Activated CD4-positive, alpha-beta T cell treated with anti-CD3 and anti-CD28 coated beads, Interleukin-2, amount 10 ng/mL, durations not matched to agents 7 days and 5 days (primary cell): ENCODE measurements at places on chromosomes 16 and 17.

- DNase-seq, result no peak
These were observed 9.2 kb upstream of the WFIKKN1 start for GRCh38 chr16:621526-622105.

DNA sequence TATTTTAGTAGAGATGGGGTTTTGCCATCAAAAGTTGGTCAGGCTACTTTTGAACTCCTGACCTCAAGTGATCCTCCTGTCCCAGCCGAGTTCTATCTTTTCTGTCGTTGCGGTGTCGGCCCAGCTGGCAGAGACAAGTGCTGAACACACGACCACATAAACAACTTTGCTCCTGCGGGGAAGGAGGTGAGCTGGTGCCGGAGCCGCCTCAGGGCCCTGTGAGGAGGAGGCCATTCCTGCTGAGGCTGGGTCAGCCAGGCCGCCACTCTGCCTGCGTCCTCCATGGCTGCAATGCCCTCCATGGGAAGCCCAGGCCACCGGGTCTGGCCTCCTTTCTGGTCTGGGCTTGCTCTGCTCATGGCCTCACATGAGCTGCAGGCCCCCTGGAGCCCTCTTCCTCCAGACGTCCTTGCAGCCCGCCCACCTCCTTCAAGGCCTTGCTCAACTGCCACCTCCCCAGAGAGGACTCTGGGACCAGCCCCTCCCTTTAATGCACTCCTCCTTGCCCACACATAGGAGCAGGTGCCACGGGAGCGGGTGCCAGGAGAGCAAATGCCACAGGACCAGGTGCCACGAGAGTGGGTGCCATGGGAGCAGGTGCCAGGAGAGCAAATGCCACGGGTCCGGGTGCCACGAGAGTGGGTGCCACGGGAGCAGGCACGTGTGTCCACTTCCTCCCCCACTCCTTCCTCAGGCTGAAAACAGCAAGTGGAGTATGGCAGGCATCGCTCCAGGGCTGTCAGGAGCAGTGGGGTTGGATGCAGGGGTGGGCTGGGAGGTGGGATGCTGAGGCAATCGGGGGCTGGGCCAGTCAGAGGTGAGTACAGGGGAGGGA is 28.4 kb upstream of the CBFA2T3 start:
- DNase-seq, result no peak

GRCh38 chr16:74463888-74464287 is 42.6 kb upstream of the CLEC18B start:
- no peak for DNase-seq

- no peak for DNase-seq
These were observed 7.2 kb downstream of the PLA2G15 start for GRCh38 chr16:68252383-68252782.

DNA sequence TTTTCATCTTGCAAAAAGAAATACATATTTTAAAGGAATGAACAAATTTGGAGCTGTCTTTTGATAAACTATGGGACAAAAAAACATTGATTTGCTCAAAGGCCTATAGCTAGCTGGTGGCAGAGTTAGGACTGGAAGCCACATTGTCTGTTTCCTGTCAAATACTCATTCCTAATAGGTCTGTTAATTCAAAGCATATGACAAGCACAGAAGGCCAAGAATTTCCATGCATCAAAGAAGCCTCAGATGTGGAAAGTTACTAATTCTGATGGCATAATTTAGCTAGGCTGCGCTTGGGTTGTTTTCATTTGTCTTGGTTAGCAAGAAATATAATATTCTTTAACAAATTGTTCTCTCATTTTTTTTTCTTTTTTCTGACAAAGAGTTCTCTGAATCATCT is 98.0 kb downstream of the CDK5R1 start:
- no peak for DNase-seq

DNA sequence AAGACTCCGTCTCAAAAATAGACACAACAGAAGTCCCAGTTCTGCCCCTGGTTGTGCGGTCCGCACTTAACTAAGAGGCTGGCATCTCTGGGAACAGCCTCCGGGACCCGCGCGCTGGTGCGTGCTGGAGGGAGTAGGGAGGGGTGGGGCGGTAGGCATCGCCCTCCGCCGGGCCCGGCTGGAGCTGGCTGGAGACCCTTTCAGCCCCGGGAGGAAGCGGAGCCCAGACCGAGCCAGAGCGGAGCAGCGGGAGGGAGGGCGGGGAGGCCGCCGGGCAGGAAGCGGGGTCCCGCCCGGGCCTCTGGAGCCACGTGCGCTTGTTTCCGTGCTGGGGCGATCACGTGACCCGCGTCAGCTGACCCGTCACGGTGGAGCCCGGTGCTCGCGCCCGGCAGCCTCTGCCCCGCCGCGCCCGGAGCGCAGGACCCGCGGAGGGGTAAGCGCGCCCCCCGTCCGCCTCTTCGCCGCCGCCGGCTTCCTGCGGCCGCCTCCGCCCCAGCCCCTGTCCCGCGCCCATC is at the start of gene WDR81:
Gene WDR81, plus strand, starts transcription at position 354 of the 518 bp plus-strand sequence. CDS start 256 bp downstream, outside the sequence.
- DNase-seq, result peak; percentile 91

DNA sequence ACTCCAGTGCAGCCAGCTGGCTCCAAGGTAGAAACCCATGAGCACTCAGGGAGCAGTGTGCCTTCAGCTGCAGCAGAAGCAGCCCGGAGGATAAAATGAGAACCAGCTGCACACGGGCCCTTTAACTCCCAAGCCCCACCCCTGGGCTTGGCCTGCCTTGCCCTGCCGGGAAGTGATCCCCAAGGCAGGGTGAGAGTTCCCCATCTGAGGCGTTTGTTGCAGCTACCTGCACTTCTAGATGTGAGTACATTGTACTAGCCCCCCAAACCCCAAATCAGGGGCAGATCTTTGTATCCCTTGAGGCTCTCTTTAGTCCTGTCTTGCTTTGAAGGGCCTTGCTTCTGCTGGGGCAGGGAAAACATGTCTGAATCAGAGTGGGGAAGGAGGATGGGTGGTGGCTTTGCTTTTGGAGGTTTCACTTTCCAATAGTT is at the start of gene MVP:
Gene MVP, plus strand, starts transcription at position 192 of the 431 bp plus-strand sequence. CDS start 10,088 bp downstream, outside the sequence.
- peak; percentile 68 for DNase-seq

- DNase-seq, result no peak
These were observed 11.9 kb upstream of the PVALEF start for GRCh38 chr17:81153340-81153803.

GRCh38 chr16:943971-944370 is 26.8 kb downstream of the LMF1 start:
- DNase-seq, result no peak

- DNase-seq, result no peak
These were observed 80.2 kb upstream of the COX10 start for GRCh38 chr17:13989138-13989537.

DNA sequence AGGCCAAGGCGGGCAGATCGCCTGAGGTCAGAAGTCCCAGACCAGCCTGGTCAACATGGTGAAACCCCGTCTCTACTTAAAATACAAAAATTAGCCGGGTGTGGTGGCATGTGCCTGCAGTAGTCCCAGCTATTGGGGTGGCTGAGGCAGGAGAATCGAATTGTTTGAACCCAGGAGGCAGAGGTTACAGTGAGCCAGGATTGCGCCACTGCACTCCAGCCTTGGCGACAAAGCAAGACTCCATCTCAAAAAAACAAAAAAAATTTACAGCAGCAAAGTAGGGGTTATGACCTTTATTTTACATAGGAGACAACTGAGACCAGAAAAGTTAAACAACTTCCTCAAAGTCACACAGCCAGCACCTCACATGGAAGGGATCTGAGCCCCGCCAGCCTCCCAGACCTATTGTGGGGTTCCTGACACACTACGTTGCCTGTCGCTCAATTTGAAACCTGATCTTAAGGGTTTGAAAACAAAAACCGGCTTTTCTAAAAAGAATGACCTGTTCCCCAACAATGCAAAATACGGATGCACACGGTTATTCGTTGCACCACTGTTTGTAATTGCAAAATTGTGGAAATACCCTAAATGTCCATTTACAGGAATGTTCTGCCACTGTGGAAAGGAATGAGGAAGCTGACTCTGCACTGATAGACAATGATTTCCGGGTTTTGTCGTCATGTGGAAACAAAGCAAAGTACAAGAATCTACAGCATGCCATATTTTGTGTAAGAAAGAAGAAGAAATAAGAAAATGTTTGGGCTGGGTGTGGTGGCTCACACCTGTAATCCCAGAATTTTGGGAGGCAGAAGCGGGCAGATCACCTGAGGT is 77.2 kb downstream of the CNGB1 start:
- no peak for DNase-seq

GRCh38 chr16:47984669-47985068 is 171.1 kb downstream of the ABCC12 start:
- no peak for DNase-seq

- DNase-seq, result no peak
These were observed 29.8 kb upstream of the ABCC11 start for GRCh38 chr16:48277158-48277557.

- DNase-seq, result no peak
These were observed 66.1 kb upstream of the NLK start for GRCh38 chr17:27976331-27976730.

- DNase-seq, result peak; percentile 77
These were observed 14.3 kb upstream of the DYNLRB2 start for GRCh38 chr16:80526418-80527061.

DNA sequence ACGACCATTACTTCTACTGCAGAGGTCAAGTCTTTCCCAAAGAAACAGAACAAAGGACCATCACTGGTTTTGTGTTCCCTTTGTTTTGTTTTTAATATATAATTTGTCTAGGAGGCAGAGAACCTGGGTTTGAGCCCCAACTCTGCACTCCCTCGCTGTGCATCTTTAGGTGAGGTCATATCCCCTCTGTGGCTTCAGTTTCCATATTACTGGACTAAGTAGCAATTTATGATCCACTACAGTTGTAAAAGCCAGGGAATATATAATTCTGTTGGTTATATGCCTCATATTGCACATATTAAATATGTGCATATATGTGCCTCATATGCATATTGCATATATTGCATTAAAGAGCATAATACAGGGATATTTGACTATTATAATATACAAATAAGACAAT is 392.0 kb downstream of the GRIN2A start:
- DNase-seq, result no peak

DNA sequence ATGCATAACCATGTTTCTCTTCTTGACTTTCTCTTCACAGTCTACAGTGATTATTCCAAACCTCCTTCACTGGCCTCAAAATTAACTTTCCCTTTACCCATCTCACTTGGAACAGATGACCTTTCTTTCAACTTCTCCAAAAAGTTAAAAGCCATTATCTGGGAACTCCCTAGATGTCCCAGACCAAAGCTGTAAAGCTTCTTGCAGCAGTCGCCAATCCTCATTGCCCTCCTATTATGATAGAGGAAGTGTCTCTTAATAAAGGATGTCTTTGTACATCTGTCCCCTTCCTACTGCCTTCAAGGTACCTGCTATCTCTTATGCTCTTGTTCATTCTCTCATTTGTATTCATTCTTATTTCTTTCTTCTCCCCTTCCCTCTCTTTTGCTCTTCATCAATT is 127.5 kb downstream of the MRTFB start:
- no peak for DNase-seq

- peak; percentile 73 for DNase-seq
These were observed 497 bp downstream of the SMIM5 start for GRCh38 chr17:75633486-75634375.

- DNase-seq, result no peak
These were observed 7.1 kb downstream of the ADGRG1 start for GRCh38 chr16:57635266-57636097.

DNA sequence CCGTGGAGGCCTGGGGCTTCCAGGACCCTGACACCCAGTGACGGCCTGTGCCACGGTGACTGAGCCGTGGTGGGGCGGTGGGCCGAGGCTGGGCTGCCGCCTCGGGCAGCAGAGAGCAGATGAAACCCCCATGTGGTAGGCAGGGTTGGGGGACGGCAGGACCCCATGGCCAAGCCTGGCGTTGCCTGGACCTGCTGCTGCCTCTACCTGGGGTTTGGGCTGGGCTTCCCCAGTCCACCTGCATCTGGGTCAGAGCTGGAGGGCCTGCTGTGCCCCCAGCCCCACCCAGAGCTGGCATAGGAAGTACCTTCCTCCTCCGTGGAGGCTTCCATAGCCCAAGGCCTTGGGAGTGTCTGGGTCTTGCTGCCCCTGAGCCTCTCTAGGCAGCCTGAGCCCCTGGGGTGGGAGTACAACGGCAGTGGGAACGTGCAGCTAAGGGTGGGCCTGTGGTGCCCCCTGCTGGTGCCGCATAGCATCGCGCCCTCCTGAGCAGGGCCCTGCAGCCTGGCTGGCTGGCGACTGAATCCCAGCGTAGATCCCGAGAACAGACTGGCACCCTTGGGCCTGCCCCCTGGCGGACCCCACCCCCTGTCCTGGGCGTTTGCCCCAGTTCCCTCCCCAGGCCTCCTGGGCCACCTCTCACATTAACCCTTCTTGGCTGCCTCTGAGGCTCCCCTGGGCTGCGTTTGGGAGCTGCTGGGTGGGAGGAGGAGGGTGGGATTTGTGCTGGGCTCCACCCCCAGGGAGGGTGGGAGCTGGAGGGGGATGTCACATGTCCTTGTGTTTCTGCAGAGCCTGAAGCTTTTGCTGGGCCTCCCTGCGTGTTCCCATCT is 12.6 kb upstream of the ATP6V0C start:
- DNase-seq, result peak; percentile 83

DNA sequence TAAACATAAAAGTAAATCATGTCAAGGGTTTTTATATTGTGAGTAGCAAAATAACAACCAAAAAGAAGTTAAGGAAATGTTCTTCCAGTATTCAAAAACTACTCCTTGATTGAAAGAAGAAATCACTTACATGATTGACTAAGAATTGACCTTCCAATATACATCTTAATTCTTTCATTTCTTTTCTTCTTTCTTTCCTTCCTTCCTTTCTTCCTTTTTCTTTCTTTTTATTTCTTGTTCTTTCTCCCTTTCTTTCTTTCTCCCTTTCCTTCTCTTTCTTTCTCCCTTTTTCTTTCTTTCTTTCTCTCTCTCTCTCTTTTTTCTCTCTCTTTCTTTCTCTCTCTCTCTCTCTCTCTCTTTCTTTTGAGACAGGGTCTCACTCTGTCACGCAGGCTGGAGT is 60.7 kb upstream of the SOX9 start:
- DNase-seq, result no peak

DNA sequence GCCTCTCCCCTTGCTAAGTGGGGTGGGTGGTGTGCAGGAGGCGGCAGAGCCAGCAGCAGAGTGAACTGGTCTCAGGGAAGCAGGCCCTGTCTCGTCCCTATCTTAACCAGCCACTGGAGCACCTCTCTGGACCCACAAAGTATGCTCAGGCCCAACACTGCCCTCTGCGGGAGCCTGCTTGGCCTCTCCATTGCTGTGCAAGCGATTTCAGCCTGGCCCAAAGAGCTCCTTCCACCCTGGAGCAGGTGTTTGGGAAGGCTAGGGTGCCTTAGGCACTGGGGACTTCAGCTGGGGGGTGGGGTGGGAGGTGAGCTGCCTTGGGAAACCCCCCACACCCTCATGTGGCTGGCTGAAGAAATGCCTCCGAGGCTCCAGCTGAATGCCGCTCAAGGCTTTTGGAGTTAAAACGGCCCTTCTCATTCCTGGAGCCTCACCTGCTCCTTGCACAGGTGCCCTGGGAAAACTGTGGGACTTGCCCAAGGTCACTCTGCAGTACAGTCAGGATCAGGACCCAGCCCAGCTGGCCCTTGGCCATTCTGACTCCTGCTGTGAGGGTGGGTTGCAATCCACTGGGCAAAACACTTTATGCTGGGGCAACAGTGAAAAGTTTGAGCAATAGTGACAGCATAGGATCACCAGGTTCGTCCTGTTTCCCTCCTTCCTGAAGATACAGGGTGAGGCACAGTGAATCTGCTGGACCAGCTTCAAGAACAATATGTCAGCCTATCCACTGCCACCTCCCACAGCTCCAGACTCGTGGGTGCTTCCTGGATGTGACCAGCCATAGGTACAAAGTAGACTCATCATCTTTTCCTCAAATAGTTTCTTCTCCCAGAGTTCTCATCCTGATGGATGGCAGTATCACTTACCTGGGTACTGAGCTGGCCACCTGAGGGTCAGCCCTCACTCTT is 5.9 kb upstream of the UBE2O start:
- DNase-seq, result no peak

GRCh38 chr16:15897121-15897780 is 8.8 kb upstream of the CEP20 start:
- DNase-seq, result no peak
